ENCODE measurements at places on chromosomes 11 and 22. TPM values are rescaled to one million over a fixed set of nuclear protein-coding genes. Genes with fewer than 3 reads are reported as not detected.

GRCh38 chr11:1067812-1068496, 6.7 kb upstream of the MUC2 start:
- DNase-seq, result no peak

- DNase-seq, result no peak
Observed at GRCh38 chr11:109739379-109739778, 317.4 kb downstream of the C11orf87 start.

GRCh38 chr11:17810041-17810440, 75.5 kb downstream of the KCNC1 start:
- no peak for DNase-seq

GRCh38 chr11:61975638-61976419, 8.4 kb upstream of the FTH1 start:
- peak; percentile 20 for DNase-seq

DNA sequence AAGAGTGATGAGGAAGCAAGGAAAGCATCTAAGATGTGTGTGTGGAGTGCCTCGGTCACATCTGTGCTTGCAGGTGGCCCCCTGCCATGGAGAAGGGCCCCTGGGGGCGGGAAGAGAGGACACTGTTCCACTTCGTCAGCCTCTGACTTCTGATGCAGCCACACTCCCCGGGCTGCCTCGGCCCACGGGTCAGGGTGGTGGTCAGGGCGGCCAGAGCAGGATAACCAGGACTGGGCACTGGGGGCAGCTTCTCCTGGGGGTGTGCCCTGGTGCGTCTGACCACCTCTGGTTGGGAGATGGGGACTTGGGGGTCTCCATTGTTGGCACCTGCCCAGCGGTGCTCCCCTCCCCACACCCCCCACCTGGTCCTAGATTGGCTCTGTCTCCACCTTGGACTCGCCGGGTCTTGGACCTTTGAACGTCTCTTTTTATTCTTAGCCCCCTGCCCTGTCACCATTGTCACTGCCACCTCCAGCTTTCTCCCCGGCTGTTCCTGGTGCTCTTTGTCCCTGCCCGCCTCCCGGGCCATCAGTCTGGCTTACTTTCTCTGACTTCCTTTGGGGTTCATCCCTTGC, 114.4 kb downstream of the KIAA1671 start:
- DNase-seq, result no peak

- DNase-seq, result no peak
Observed at GRCh38 chr11:114158886-114159285, 99.4 kb downstream of the ZBTB16 start.

- peak; percentile 97 for DNase-seq
Observed at GRCh38 chr11:65425971-65426838, 3.6 kb downstream of the NEAT1 start.

GRCh38 chr22:44404341-44405020, 91.7 kb upstream of the SHISAL1 start:
- DNase-seq, result no peak

DNA sequence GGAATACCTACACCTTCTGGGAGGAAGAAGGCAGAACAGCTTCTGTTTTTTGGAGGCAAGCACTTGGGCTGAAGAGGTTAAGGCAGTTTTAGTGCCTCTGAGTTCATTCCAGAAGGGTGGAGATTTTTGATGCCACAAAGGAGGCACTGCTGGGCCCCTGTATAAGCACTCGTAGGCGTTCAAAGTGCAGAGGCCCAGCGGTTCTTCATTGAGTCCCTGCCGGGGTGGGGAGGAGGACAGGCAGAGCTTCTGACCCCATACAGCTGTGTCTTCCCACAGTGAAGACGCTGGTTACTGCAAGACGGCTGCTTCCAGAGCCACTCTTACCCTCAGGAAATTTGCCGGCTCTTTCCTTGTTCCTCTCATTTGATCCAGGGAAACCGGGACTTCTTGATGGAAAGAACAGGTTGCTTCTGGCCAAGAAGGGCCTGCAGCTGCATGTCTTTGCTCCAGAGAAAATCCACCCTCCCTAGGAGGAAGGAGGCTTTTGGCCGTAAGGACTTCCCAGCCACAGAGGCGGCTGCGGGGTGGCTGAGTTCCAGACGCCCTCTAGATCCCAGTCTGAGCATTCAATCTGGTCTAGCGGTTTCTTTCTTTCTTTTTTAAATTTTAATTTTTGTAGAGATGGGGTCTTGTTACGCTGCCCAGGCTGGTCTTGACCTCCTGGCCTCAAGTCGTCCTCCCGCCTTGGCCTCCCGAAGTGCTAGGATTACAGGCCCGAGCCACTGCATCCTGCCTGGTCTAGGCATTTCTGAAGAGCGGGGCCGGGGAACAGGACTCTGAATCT, 9.4 kb downstream of the ADAMTS15 start:
- no peak for DNase-seq

DNA sequence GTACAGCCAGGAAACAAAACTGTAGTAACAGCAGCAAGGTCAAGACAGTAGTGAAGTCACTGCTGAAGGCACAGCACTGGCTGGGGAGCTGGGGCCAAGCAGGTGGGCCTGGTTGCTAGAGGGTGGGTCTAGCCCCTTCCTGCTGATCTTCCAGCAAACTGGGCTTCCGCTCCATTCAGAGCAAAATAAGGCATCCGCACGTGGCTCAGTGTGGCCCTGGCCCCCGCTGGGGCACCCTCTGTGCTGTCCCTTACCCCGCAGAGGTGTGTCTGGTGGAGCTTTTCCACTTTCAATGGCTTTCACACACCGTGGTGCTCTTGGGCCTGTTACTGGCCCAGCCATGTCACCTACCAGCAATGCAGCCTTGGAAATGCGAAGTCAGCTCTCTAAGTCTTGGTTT, 162.4 kb upstream of the B3GAT1 start:
- DNase-seq, result no peak

- no peak for DNase-seq
Observed at GRCh38 chr22:38734421-38735100, 21.2 kb downstream of the SUN2 start.

GRCh38 chr11:78187366-78188285, 800 bp downstream of the KCTD21 start:
- DNase-seq, result no peak

GRCh38 chr22:36773935-36774334, 2.0 kb downstream of the IFT27 start:
- DNase-seq, result no peak

DNA sequence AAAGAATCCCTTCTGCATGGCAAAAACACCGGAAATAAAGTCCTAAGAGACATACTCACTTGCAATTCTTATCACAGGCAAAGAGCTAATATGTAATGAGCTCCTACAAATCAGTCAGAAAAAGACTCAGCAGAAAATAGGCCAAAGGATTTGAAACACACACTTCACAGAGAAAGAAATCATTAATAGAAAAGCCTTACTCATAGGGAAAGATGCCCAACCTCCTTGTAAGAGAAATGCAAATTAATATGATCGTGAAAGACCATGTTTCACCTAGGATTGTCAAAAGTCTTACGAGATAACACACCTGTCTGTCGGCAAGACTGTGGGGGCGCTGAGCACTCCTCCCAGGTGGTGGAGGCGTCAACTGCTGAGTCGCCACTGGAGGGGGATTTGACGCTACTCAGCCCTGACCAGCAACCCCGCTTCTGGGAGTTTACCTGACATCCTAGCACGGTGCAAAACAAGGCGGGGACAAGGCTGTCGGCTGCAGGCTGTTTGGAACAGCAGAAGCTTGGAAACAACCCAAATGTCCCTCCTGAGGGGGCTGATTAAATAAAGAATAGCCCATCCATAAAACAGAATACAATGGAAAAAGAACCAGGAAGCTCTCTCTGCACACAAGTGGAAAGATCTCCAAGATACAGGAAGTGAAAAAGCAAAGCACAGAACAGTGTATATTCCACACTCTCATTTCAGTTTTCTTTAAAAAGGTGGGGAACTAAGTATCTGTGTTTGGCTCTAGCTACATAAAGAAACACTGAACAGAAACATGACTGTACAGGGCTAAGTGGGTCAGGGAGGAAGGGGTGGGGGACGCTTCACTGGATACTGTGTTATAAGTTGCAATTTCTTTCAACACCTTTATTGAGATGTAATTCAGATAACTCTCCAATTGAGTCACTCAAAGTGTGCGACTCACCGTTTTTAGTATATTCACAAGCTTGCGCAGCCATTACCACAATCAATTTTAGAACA, 11.5 kb downstream of the CSNK1E start:
- DNase-seq, result peak; percentile 52

DNA sequence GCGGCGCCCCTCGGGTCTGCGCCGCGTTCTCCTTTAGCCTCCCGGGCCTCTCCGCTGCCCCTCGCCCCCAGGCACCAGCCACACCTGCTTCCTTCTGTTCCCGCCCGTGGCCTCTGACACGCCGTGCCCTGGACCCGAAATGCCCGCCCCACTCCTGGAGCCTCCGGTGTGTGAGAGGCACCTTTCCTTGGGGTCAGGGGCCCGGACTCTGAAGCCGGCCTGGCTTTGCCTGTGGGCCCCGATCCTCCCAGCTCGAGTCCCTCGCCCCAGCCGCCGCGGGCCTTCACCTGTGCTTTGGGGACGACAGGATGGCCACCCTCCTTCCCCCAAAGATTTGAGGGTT, 661 bp upstream of the CDPF1 start:
- DNase-seq, result no peak

DNA sequence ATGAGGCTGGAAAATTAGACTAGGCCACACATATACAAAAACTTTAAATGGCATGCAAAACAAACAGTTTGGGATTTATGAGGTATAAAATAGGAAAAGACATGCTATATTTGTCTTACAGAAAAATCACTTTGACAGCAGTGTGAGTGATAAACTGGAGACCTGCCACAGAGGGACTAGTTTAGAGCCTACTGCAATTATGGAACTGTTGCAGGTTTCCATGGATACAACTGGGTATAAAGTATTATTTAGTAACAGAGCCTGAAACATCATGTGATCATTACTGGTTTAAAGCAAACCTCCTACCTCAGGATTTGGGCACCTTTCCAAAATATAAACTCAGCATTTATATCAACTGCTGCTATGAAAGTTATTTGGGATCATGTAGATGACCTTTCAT, 1032.5 kb downstream of the DLG2 start:
- no peak for DNase-seq

- no peak for DNase-seq
Observed at GRCh38 chr11:2039198-2039759, 41.6 kb upstream of the H19 start.

DNA sequence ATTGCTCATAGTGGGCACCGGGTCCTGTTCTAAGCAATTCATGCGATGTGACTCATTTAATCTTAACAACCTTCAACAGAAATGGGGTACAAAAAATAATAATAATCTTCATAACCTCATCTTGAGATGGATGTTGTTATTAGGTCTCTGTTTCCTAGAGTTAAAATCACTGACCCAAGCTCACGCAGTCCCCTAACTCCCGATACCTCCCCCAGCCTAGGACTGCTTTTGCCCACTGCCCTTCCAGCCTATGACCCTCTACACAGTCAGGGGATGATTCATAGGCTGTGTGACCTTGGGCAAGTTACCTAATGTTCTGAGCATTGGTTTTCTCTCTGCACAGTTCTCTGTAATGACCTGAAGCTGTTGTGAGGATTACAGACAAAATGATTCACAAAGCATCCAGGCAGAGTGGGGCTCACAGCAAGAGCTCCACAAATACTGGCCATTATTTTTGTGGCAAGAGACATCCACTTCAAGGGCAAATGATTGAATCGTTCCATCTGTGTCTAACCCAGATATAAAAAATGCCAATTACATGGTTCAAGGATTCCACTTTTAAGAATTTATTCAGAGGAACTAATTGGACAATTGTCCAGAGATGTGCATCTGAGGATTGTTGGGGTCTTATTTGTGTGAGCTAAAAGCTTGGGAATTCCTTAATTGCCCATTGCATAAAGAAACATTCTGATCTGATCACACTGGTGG, 20.0 kb downstream of the MTFP1 start:
- DNase-seq, result no peak

- no peak for DNase-seq
Observed at GRCh38 chr11:115170133-115170815, 333.9 kb downstream of the CADM1 start.

- no peak for DNase-seq
Observed at GRCh38 chr11:61542024-61542461, 33.5 kb downstream of the LRRC10B start.

- DNase-seq, result no peak
Observed at GRCh38 chr11:110075105-110075846, 17.9 kb upstream of the ZC3H12C start.

- DNase-seq, result no peak
Observed at GRCh38 chr11:1916986-1917522, 2.4 kb upstream of the TNNT3 start.

- DNase-seq, result no peak
Observed at GRCh38 chr11:44562845-44563460, 2.5 kb upstream of the CD82 start.

- DNase-seq, result no peak
Observed at GRCh38 chr11:2751523-2752203, 51.9 kb upstream of the KCNQ1OT1 start.

DNA sequence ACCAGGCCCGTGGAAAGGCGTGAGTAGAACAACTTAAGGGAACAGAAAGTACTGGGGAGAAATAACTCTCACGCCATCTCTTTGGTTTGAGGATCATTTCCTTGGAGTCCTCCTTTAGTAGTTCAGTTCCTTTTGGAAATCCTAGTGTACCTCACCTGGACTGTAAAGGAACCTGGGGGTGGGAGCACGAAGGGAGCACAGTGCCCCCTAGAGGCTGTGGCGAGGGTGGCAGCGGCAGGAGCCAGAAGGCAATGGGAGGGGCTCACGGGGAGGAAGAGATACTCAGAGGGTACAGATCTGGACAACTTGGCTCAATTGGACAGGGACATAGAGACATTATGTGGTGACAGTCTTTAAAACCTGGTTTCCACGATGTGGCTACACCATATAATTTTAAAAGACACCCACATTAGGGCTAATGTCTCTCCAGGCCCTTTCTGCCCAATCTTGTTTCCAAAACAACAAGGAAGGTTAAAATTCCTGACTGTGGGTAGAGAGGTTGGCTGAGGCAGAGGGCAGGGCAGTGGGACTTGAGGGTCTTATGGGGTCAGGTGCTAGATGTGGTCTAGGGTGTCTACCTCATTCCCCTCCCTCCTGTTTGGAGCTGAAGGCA, 87.0 kb downstream of the CSNK2A3 start:
- no peak for DNase-seq

GRCh38 chr22:39647836-39648629, 77.5 kb downstream of the CACNA1I start:
- no peak for DNase-seq

Gene PLAAT4
- 99.9 TPM for total RNA-seq

Gene CASP1
- 4.7 TPM for total RNA-seq

Gene THAP12
- 47.0 TPM for total RNA-seq

Gene TRIM49
- total RNA-seq, result not detected

Gene FBLN1
- 167 TPM for total RNA-seq

Gene CARD18
- total RNA-seq, result not detected

Gene TMPRSS13
- total RNA-seq, result 18.5 TPM

Gene GAS2L1
- total RNA-seq, result 15.2 TPM

Gene NXPE4
- not detected for total RNA-seq

Gene CARNS1
- 0.15 TPM for total RNA-seq

Measured in PC-9 (cell line).